Stimulated activated CD8-positive, alpha-beta memory T cell treated with anti-CD3 and anti-CD28 coated beads, Interleukin-15, amount 100 ng/mL, for 1 hour (primary cell): ENCODE measurements at places on chromosomes 1 and 21.

DNA sequence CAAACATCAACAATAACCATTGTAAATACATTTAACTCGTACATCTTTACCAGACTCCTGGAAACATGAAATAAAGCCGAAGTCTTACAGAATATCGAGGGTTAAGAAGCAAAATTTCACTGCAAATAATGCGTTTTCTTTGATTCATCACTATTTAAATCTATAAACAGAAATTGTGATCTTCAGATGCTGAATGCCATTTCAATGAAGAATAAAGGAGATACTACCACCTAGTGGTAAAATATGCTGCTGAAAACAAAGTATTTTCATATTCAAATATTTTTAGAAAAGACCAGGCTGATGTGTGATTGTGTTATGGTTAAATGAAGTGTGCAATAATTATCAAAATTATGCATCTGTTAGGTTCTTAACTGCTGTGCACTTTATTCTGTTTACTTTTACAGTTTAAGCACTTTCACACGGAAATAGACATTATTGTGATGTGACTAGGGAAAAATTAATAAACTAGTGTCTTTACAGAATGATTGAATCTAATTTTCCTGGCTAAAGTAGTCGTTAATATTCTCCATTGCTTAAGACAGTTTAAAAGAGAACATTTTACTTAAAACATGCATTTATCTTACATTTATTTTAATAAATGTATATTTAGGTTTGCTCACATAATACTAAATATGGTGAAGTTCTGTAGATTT is 1093.1 kb downstream of the MRPL39 start:
- no peak for DNase-seq

GRCh38 chr1:14440731-14441130 is 157.8 kb upstream of the KAZN start:
- no peak for DNase-seq

GRCh38 chr1:94716965-94717364 is 103.2 kb upstream of the SLC44A3 start:
- no peak for DNase-seq

- no peak for DNase-seq
Measured at GRCh38 chr1:242447689-242448088, 76.8 kb downstream of the PLD5 start.

- DNase-seq, result no peak
Measured at GRCh38 chr1:68181165-68181556, 51.2 kb downstream of the WLS start.

DNA sequence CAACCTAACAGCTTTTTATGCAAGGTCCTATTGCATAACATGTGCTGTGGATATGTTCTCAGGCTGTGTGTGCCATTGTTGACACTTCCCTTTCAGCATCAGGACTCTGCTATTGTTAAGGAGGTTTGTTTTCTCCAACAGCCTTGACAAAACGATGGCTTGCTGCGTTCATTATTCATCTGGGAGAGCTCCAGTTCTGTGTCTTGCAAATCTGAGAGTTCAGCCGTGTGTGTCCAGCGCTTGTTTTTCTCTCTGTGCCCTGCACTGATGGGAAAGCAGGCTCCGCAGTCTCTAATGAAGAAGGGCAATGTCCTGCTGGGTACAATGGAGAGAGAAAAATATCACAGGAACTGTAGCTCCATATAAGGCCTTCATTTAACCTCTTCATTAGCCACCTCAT is 63.7 kb downstream of the CLDN17 start:
- no peak for DNase-seq
